Motor neuron (in vitro differentiated cells): ENCODE measurements at places on chromosomes 3 and 15.

GRCh38 chr15:28219116-28219515, 102.9 kb downstream of the HERC2 start:
- ATAC-seq = no peak

GRCh38 chr15:92166751-92167405, 226.8 kb upstream of the ST8SIA2 start:
- no peak for ATAC-seq

- ATAC-seq = peak; percentile 69
Observed at GRCh38 chr15:33742800-33743199, 225.5 kb upstream of the CHRM5 start.

- ATAC-seq = peak; percentile 86
Observed at GRCh38 chr3:132659365-132660051, at the start of gene ACAD11. ACAD11 (minus strand) TSS chr3:132659809; CDS start chr3:132659751, 58 bp downstream.

- peak; percentile 96 for ATAC-seq
Observed at GRCh38 chr15:81049835-81050234, 49.1 kb downstream of the TLNRD1 start.

DNA sequence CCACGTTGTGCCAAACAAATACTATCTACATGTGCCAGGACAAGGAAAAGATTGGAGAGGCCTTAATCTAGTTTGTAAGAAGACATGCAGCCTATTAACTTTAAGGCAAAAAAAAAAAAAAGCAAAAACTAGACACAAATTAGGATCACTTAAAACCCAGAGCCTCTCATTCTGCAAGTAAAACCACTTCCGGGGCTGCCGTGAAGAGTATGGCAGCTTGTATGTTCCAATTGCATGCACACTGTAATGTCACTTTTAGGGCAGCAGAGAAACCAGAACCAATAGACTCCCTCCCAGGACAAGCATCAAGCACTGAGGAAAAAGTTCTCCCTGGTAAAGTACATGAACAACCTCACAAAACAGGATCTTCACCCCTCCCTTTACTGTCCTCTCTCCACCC, 70.6 kb downstream of the RSL24D1 start:
- no peak for ATAC-seq

GRCh38 chr15:62979252-62979651, 63.3 kb upstream of the TPM1 start:
- no peak for ATAC-seq

DNA sequence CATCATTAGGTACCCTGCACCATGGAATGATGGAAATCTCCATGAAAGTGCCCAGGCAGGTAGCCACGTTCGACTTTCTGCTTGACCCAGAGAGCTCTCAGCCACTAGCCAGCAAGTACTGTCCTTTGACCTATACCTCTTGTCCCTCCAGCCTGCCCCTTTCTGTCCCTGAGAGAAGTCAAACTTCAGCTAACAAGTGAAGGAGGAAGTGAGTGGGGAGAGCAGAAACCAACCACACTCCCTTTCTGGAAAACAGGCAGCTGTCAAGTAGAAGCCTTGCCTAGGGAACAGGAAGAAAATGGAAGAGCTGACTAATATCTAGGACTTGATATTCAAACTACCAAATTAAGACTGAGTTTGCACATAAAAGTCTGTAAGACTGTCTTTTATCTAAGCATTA, 30.3 kb upstream of the FSTL1 start:
- ATAC-seq = no peak

DNA sequence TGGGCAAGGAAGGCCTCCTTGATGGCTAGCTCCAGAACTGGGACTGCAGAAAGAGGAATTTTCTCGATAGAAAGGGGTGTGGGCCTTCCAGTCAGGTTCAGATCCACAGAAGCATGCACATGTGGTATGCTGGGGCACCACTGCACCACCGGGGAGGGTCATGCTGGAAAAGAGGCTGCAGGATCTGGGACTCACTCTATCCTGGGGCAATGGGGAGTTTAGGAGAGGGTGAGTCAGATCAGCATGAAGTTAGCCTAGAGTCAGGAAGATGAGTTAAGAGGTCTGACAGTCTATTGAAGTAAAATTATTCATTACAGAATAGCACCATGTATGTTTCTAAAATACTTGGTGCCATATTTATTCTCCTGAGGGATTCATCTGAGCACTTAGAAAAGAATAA, 130.2 kb upstream of the TOPAZ1 start:
- ATAC-seq = no peak

DNA sequence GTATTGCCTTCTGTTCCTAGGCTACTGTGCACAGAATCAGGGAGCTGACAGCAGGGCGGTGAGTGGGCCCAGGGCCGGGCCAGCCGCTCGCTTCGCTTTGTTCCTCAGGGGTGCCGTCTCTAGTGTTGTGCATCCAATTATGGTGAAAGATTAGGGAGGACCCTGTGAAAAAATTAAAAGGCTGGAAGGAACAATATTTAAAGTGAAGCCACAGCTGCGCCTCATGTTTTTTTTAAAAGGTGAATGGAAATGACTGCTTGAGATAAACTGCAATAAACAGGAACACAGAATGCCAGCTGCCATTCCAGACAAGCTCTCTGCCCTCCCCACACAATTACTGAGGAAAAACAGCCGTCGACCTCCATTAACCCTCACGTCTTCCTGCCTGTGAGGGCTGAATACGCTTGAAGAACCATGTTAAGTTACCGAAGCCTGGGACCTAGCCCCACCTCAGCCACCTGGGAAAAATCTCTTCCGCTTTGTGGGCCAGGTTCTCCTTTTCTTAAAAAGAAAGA, 132.0 kb upstream of the IL12A start:
- ATAC-seq = peak; percentile 80

- ATAC-seq = no peak
Observed at GRCh38 chr15:61702224-61703020, 357.8 kb downstream of the VPS13C start.
